ENCODE measurements at places on chromosomes 7 and 10. TPM values are rescaled to one million over a fixed set of nuclear protein-coding genes. Genes with fewer than 3 reads are reported as not detected.

Gene SCIN
- 76.6 TPM for total RNA-seq

- no peak for DNase-seq
These were observed at the start of gene THSD7A for GRCh38 chr7:11831736-11832495. Gene THSD7A, minus strand, starts transcription at chr7:11832198. Its CDS starts 252 bp downstream, at chr7:11831946.

DNA sequence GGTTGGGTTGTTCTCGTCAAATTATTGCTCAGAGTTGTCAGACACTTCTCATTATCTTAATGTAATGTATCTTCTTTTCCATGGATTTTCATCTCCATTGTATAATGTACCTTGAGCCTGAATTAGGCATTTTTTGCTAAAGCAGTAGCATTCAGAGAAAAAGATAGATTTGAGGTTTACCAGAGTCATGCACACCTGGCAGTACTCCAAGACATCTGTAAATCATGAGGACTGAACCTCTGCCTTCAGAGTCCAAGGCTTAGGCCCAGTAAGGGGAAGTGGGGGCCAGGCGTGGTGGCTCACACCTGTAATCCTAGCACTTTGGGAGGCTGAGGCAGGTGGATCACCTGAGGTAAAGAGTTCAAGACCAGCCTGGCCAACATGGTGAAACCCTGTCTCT, 624.3 kb upstream of the MBL2 start:
- DNase-seq = no peak

DNA sequence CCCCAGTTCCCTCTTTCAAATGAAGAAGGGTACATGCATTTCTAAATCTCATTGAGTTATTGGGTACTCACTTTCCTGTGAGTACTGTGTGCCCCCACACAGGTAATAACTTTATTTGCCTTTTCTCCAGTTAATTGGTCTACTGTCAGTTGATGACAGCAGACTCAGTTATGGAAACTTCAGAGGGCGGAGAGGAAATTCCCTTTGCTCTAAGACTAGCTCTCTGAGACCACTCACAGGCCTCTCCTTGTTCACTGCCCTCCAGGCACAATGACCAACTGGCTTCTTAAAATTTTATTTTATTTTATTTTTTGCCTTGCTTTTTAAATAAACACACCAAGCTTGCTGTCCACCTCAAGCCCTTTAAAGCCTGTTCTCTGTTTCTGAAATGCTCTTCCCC, 235.8 kb upstream of the AOAH start:
- DNase-seq = no peak

DNA sequence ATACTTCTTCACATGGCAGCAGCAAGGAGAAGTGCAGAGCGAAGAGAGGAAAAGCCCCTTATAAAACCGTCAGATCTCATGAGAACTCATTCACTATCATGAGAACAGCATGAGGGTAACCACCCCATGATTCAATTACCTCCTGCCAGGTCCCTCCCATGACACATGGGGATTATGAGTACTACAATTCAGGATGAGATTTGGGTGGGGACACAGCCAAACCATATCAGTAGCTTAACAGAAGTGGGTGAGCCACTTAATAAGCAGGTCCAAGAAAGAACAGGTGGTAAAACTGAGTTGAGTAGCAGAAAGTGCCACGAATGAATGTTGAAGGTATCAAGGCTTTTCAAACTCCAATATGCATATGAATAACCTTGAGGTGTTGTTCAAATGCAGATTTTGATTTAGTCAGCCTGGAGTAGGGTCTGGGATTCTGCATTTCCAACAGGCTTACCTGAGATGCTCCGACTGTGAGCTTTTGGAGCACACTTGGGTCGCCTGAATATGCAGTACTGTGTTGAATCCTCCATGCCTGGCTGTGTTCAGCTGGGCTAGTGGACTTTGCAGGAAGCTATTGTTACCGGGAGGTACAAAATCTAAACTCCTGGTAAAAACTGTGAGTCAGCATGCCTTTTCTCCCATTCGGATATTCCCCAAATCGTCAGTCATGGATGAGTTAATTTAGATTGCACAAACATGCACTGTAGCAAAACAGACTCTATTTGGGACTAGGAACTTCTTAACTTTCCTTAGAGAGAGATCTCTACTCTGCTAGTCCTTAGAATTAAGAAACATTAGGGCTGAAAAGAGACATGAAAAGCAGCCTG, 69.0 kb upstream of the PRKCQ start:
- DNase-seq = no peak

Measured in left colon (tissue), 2 donors.